ENCODE measurements at places on chromosomes 1 and 21.

- DNase-seq: no peak
Measured at GRCh38 chr21:45444385-45444784, 39.4 kb downstream of the COL18A1 start.

DNA sequence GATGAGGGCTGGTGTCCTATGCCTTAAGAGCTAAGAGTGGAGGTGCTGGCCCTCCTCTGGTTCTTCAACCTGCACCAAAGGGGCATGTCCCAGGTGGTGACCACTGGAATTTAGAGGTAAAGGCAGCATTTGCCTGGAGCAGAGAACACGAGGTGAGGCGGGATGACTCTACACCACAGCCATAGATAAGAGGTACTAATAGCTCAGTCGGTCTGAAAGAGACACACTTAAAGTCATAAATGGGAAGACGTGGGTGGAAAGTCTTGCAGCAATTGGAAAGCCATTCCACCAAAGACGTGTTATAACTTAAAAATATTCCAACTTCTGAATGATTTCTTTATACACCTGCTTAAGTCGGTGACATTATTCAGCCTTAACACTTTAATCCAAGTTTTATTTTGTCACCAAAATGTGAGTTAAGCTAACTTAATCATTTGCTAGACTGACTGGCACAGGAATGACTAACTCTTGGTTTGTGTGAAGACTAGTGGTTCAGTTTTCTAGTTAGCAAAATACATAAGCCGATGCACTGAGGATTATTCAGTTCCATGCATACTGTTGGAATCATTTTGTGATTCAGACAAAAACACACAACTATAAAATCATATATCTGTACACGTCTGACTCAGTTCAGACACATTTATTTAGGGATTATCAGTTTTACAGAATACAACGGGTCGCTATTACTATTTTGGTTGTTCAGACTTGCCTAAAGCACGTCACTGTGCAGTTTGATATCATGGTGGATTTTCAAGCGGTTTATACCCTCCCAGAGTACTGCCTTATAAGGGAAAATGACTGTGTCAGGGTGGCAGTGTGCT is 4.6 kb upstream of the ETS2 start:
- no peak for DNase-seq

DNA sequence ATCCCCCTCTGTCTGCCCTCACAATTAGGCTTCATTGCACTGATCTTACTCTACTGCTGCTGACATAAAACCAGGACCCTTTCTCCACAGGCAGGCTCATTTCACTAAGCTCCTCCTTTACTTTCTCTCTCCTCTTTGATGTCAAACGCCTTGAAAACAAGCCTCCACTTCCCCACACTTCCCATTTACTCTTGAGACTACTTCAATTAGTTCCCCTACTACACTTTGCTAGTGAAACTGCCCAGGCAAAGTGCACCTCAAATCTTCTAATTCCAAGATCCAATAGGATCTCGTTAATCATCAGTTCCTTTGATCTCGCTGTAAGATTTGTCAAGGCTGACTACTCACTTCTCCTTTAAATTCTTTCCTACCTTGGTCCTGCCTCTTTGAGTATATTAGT is 5.9 kb upstream of the CDC20 start:
- DNase-seq: no peak

DNA sequence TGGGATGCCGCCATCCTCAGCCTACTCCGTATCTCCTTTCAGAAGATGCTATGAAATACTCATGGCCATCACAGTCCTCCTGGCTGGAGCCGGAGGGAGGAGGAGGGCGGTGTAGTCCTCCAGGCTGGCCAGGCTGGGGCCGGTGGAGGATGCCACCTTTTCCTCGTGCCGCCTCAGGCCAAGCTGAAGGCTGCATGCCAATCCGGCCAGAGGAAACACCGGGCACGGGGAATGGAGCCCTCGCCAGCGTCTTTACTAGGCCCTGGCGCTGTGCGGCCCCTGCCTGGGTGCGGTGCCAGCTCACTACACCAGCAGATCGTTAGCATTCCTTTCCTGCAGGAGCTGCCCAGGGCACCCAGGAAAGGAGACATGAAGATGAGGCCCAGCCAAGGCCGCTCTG is 70.1 kb downstream of the CASZ1 start:
- DNase-seq: no peak

- DNase-seq: no peak
Measured at GRCh38 chr1:54323324-54323739, 82.9 kb downstream of the SSBP3 start.

GRCh38 chr1:168467452-168467851 is 76.3 kb downstream of the XCL2 start:
- no peak for DNase-seq

- DNase-seq: no peak
Measured at GRCh38 chr1:68358439-68358838, 91.3 kb downstream of the RPE65 start.

DNA sequence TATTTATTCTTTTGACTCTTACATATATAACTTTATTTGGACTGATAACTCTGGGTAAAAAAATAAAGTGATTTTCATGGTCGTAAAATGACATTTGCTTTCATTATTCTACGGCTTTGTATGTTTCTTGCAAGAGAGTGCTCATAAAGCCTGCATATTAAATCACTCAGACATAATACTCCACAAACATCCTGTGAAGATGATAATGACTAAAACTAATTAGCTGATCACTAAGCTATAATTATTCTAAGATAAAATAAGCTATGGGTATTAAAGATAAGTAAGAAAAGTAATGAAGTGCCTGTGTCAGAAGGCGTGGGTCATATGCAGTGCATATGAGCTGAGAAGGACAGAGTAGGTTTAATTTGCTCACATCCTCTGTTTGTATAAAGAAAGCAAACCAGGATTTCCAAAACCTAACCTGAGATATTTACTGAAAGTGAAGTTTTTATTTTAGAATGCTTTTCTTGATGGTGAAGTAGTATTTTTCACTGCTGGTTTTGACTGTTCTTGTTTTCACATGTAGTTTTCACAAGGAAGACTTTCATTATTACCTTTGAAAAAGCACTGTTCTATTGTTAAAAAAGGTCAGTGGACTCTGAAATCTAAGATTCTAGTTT is 278.8 kb downstream of the AMY1C start:
- no peak for DNase-seq

DNA sequence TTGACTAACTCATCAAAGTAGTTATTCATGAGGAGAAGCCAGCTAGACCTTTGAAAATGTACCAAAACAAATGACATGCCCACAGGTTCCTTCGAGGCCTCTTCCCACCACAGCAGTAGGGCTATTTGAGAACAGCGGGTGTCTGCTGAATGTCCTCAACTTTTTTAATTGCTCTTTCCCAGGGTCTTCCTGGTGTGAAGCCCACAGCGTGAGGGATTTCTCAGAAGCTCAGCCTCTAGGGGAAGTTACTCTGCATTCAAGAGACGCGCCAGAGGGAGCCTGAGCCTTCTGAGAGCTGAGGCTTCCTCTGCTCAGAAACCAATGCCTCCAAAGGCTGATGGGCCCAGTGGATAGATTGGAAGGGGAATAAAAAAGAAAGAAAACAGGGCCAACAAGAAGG is 153.6 kb downstream of the OLFM3 start:
- no peak for DNase-seq

DNA sequence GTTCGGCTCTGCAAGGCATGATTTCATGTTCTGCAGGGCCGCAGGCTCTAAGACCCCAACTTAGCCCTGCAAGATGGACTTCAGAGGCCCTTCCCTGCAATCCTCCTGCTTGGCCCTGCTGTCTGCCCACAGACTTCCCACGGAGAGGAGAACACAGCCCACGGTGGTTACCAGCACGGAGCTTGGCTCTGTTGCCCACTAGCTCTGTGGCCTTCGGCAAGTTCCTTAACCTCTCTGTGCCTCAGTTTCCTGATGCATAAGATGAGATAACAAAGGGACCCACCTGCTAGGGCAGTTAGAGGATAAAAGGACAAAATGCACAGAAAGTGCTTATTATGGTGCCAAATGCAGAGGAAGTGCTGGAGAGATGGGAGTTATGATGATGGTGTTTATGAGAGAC is 200.4 kb downstream of the HUNK start:
- DNase-seq: no peak

DNA sequence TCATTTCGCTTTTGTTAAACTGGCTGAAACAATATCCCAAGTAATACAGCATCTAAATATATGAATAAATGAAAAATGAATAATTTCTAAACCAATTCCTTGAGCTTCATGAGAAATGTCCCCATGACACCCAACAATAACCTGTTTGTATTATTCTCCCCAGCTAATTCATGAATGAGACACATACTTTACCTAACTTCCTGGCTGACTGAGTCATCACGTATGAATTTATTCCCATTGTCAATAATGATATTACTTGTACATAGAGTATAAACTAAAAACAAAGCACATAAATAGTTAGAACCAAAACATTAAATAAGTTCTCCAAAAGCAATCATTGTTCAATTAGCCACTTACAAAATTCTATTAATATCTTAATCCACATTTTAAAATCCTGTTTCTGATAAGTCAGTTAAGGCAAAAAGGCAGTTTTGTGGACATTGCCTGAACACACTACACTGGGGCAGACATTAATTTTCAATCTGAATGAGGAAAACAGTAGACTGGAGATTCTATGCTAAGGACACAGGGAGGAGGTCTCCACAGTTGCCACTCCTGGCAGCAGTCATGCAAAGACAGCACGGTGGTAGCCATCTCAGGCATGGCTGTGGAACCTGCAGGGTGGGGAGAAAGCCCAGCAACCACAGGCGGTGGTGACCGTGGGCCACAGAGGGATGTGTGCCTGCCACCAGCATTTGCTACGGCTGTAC is 48.2 kb downstream of the SLC9C2 start:
- DNase-seq: no peak

DNA sequence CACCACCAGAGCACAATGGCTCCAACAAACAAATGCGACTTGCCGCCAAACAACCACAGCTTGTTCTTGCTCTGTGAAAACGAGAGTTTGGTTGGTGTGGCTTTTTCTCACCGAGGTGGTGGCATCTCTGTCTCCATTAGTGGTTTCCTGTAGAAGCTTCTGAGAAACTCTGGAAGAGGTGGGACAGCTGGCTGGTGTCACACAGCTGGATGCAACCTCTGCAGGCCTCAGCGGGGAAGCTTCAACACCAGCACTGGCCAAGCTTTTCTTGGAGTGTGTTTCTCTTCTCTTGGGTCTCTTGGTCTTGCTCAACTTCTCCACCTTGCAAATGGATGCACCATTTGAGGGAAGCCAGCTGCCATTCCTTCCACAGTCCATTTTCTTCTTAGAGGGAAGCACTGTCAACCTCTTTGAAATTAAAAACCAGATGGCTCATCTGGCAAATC is 124.8 kb downstream of the KCNN3 start:
- DNase-seq: no peak

GRCh38 chr1:61460191-61460590 is 264.8 kb downstream of the TM2D1 start:
- DNase-seq: no peak

DNA sequence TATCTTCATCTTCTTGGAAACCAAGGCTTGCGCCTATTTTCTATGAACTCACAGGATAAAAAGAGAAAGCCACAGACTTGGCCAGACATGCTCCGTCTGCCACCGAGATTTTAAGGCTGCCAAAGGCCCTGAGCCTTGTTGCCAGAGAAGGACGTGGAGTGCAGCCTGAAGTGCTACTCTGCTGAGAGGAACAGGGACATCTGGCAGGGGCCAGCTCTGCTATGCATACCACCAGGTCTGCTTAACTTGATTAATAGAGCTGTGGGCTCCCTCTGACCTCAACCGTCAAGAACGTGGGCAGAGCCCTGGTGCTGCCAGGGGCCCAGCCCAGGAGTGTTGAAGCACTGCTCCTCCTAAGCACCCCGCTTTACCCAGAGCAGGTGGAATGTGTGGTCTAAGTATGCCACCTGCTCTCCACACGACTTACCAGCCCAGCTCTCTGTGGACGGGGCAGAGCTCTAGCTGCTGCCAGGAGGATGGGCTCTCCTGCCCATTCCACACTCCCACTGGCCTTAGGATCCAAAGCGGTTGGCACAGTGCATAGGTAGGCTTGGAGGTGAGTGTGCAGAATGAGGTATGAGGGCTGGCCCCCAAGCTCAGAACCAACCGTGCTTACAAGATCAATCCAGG is 10.6 kb downstream of the HCRTR1 start:
- no peak for DNase-seq

- DNase-seq: no peak
Measured at GRCh38 chr1:116287341-116288200, 85.5 kb upstream of the ATP1A1 start.

DNA sequence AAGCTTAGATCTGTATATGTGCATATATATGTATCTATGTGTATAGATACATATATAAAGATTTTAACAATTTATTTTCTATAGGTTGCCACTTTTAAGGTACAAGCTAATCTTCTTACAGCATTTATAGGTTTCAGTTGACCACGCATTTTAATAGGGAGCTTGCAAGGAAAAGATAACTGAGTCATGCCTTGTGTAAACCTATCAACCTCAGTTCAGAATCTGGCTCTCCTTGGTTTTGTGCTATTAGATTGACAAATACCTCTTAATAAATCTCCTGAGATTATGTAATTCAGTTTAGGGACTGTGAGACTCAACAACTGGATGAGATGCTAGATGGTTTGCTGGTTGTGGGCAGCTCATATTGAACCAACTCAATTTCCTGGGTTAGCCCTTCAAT is 114.7 kb upstream of the SERBP1 start:
- DNase-seq: no peak

- DNase-seq: no peak
Measured at GRCh38 chr1:20233866-20234265, 47.5 kb upstream of the PLA2G2C start.

DNA sequence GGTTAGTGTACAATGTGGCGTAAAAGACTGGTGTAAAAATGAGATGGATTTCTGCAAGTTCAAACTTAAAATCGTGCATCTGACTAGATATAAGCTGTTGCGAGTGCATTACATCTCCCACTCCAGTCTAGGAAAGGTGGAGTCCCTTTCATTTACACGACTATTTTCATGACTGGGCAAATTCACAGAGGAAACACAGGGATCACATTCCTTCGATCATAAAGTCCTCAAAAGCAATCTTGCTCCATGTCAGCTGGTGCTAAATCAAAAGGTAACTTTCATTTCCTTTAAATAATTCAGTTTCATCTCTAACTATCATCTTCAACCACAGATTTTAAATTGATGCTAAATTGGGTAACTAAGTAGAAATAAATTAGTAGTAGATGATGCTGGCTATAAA is 100.0 kb downstream of the HLCS start:
- DNase-seq: no peak

DNA sequence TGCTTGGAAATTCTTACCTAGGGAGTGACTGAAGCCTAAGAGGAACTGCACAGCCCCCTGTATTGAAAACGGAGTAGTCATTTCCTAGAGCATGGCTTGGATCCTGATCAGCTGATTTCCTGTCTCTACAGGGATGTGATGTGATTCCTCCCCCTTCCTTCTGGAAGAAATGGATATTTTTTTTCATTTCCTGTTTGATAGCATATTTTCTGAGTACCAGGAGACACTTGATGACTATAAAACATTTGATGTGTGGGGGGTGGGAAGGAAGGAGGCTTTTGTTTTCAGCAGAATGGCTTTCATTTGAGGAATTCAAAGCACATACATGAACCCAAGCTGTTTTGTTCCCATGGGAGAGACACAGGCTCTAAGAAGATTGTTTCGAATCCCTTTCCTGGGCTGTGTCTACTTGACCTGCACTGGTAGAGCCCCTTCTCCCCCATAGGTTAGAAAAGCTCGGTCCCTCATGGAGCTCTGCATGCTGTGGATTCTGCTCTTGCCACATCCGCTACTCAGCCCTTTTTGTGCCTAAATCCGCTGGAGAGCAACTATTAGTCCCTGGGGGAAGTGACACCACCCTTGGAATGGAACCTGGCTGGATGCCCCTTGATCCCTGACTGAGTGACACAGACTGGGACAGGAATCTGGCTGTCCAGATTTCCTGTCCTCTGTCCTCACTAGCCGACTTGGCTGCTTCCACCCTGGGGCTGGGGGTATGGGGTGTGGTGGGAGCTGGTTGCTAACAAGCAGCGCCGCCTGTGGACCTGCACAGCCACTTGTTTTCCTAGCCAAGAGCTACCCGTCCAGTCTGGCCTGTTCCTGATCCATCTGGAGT is 71.8 kb upstream of the MACF1 start:
- DNase-seq: no peak
